Left cardiac atrium (tissue), 4 donors: ENCODE measurements at places on chromosomes 5 and 9. TPM values are rescaled to one million over a fixed set of nuclear protein-coding genes. Genes with fewer than 3 reads are reported as not detected.

TRPM6 gene
- 0.44 TPM for total RNA-seq

RNF224 gene
- total RNA-seq, result not detected

EIF4E1B gene
- total RNA-seq, result not detected

DMRT3 gene
- total RNA-seq, result not detected

TERT gene
- not detected for total RNA-seq

CKMT2 gene
- 742 TPM for total RNA-seq

SPINK13 gene
- not detected for total RNA-seq

GOLPH3 gene
- total RNA-seq, result 48.0 TPM

SLC6A3 gene
- not detected for total RNA-seq

SLC27A6 gene
- total RNA-seq, result 37.4 TPM

SEMA5A gene
- 16.2 TPM for total RNA-seq

TMEM174 gene
- total RNA-seq, result not detected

LSM11 gene
- total RNA-seq, result 2.8 TPM

PCDHB6 gene
- 0.71 TPM for total RNA-seq

DNAJB5 gene
- total RNA-seq, result 67.7 TPM
